NCI-H2081 (cell line): ENCODE measurements at places on chromosomes 2 and 18.

- no peak for DNase-seq
These were observed 1.2 kb downstream of the ST3GAL5 start for GRCh38 chr2:85887566-85888019.

- DNase-seq: no peak
These were observed 5.7 kb downstream of the GPATCH11 start for GRCh38 chr2:37090019-37090477.

DNA sequence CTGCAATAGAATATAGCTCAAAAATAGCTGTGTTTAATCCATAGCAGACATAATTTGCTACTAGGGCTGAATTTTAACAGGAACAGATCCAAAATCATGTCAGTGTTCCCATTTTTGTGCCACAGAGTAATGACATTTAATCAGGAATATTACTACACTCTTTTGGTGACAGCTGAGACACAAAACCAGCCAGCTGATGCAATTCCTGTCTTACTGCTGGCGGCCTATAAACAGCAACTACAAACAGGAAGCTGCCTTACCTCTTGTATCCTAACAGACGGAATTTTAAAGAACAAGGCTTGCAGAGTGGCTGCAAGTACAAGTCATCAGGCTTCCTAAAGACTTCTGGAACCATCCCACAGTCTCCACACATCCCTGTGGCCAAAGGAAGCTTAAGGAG lies 218.1 kb downstream of the ZNF521 start:
- no peak for DNase-seq

DNA sequence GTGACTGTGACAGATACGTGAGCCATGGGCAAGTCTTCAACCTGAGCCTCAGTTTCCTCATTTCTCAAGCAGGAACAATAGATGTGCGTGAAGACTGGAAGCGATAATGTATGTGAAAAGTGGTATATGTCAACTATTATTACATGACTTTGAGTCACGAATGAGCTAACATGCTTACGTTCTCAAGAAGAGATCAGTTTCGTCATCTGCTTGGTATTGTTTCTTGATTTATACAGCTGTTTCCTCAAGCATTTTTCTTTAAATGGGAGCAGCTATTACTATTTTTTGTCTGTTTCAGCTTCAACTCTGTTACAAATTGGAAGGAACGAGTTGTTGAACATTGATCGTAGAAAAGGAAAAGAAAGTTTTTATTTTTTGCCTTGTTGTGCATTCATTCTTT lies 48.5 kb upstream of the THOC1 start:
- DNase-seq: no peak

- no peak for DNase-seq
These were observed 100.1 kb upstream of the MAP4K4 start for GRCh38 chr2:101597347-101597944.

DNA sequence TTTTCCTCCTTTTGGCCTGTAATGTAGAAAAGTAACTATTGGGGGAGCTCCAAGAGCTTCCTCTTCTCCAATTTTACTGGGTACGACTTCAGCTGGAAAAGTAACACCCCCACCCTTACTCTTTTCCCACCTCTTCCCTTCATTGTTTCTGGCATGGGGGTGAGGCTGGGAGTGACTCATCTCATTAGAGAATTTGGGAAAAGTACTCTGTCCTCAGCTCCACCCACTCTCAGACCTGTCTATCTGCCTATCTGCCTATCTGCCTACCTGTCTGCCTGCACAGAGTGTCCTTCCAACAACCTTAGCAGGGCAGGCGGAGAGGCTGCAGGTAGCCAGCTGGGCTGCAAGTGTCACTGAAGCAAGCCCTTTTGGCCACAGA lies 93.6 kb downstream of the EPHA4 start:
- no peak for DNase-seq

DNA sequence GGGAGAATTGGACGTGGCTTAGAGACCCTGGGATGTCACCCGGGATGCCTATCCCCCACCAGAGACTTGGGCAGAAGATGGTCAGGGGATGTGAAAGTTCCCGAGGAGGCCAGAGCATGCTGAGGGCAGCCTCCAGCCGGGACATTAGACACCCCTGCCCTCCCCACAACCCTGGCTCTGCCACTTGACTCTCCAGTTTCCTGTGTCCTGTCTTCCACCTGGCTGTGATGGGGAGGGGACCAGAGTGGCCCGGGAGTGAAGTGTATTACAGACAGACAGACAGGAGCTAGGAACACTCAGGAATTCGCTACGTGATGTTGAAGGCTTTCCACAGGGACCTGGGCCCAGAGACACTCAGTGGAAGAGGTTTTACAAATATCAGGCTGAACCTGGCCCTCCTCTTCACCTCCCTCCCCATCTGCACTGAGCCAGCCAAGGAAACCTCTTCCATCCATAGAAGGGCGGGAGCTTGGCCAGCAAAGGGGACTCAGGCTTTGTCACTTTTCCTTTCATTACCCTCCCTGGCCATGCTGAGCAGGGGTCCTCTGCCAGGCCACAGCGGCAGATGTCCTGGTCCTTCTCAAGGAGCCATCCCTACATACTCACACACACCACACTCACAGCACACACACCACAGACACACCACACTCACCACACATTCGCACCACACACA lies 60.7 kb downstream of the SDC1 start:
- no peak for DNase-seq

DNA sequence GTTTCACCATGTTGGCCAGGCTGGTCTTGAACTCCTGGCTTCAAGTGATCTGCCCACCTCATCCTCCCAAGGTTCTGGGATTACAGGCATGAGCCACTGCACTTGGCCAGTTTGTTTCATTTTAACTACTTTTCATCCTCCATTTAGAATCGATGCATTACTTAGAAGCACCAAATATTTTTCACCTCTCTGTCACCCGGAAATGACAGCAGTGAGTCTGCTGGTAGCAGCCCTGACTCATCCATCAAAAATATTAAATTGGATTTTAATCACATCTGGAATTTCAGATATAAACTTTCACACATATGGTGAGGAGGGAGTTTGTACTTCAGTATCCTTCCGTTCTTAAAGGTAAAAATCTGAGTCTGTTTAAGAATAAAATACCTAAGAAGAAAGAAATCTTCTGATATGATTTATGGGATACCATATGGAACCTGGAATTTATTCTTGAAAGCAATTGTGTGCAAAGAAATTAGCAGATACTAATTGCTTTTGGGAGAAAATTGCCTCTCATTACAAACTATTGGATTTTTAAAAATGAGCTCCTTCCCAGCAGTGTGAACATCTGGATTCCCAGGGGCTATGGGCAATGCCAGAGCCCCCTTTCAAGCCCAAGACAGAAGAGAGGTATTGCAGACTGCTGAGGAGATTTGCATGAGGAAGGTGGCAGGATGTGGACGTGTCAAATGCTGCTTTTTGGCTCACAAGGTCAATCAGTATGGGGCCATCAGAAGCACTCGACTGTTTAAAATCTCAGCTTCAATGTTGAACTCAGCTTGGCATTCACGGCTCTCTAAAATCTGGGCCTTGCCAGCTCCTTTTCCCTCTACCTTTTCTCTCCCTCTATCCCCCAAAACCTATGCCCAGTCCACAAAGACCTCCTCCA lies 279.5 kb upstream of the SIX2 start:
- no peak for DNase-seq
